ENCODE measurements at places on chromosomes 11 and 22.

GRCh38 chr22:22691716-22692701 is 47.6 kb downstream of the GGTLC2 start:
- no peak for DNase-seq

- no peak for DNase-seq
Measured at GRCh38 chr11:31825838-31826484, 14.8 kb upstream of the PAX6 start.

DNA sequence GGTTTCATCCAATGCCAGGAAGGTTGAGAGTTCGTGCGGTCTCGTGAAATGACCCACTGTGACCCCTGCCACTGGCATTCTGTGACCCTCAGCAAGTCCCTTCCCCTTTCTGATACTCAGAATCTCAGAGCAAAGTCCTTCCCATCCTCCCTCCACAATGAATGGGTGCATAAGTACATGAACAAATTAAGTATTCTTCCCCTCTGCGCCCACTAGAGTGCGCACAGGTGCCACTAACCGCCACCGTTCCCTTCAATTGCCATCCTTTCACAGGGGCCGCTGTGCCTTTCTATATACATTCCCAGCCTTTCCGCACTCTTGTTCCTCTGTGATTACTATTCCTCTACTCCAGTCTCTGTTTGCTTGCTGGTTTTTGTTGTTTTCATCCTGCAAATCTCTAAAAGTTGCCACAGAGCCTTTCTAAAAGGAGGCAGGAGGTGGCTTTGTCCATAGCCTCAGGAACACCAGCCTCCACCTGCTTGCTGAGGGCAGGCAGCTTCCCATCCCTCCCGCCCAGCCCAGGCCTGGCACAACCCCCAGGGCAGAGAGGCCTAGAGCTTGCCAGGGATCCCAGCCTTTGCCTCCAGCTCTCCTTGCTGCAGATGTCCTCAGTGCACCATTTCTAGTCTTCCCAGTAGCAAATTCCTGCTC is 6.7 kb upstream of the AP1B1 start:
- DNase-seq, result peak; percentile 87

DNA sequence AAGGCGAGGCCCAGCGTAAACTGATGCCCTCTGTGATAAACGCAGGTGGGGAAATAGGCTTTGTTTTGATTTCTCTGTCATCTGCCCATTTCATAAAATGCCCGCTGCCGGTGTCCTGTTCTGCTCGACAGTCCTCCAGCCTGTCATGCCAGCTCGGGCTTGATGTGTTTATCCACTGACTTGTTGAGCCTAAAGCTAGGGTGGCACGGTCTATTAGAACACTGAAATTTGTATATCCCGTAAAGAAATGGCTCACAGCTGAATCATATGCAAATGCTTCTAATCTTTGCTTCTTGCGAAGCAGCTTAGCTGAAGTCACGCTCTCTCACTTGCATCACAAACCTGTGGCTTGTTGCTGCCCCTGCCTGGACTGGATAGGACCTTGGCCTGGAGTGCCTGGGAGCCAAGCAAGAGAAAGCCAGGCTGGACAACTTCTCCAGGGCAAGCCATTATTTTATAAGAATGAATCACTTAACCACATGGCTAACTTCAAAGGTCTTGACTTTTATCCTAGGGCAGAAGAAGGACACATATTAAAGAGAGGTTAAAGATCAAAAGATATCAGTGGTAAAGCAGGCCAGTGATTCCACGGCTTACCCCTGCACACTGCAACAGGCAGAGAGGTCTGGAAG is 33.1 kb downstream of the EHF start:
- DNase-seq, result peak; percentile 27

DNA sequence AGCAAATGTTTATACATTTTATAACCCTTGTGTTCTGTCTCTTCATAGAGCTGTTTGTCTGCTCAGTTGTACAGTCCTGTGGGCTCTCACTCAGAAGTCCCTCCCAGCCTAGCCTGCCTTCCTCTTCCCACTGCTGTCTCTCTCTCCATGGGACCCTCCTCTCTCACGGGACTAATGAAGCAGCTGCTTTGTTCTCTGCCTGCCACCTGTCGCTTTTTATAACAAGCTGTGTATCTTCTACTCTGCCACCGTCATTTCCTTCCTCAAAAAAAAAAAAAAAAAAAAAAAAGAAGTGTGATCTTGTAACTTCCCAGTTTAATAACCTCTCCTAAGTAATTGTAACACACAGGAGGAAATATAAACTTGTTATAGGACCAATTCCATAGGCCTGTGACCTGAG is 92.2 kb upstream of the ALKBH3 start:
- DNase-seq, result peak; percentile 64

DNA sequence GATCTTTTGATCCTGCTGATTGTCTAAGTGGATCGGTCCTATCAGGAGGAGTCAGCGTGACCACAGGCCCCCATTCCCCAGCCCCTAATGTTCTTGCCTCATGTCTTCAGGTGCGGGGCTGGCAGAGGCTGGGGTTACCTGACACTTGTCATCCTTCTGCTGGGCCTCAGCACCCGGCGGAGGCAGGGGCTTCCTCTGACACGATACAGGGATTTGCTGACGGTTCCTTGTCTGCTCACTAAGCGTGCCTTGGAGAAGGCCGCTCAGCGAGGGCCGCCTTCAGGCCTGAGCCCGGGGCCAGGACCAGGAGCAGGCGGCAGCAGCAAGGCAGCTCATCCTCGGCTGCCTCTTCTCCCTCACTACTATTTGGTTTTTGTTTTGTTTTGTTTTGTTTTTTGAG is 45.7 kb upstream of the KCNQ1OT1 start:
- DNase-seq, result no peak

Data from dermis blood vessel endothelial cell (primary cell).